ENCODE measurements at places on chromosomes 3 and 15.

- DNase-seq, result peak; percentile 28
Observed at GRCh38 chr15:31511707-31512310, 185.2 kb downstream of the KLF13 start.

DNA sequence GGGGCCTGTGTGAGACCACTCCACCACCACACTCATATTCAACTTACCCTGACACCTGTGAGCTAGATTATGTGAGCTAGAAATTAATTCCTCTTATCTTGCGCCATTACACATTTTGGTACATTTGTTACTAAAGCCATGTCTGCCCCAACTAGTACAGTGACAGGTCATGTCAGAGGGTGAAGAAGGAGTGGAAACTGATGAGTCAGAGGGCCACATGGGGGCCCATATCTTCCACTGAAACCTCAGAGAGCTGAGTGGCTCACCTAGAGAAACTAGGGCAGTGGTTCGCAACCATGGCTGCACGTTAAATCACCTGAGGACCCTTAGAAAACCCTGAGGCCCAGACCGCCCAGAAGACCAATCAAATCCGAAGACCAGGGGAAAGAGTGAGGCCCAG, 15.7 kb upstream of the MEF2A start:
- no peak for DNase-seq

GRCh38 chr15:66456211-66456610, 41.4 kb downstream of the SNAPC5 start:
- DNase-seq, result no peak

DNA sequence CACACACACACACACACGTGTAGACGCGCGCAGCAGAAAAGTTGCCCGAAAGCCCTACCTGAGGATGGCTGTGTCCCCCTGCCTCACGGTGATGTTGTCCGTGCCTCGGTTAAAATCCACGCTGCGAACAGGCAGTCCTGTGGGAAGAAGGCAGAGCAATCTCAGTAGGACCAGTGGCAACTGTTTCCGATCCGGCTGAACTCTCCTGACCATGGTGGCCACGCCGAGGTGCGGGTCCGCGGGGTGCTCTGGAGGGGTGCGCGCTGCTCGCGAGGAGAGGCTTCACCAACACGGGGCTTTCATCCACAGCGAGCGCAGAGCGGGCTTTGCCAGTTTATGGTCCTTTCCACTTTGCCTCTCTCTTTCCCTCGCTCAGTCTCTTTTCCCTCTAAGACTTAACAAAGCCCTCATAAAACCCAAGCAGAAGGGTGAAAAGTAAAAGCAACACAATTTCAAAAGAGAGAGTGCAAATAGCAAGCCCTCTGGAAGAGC, 422 bp downstream of the LSAMP start:
- DNase-seq, result no peak

DNA sequence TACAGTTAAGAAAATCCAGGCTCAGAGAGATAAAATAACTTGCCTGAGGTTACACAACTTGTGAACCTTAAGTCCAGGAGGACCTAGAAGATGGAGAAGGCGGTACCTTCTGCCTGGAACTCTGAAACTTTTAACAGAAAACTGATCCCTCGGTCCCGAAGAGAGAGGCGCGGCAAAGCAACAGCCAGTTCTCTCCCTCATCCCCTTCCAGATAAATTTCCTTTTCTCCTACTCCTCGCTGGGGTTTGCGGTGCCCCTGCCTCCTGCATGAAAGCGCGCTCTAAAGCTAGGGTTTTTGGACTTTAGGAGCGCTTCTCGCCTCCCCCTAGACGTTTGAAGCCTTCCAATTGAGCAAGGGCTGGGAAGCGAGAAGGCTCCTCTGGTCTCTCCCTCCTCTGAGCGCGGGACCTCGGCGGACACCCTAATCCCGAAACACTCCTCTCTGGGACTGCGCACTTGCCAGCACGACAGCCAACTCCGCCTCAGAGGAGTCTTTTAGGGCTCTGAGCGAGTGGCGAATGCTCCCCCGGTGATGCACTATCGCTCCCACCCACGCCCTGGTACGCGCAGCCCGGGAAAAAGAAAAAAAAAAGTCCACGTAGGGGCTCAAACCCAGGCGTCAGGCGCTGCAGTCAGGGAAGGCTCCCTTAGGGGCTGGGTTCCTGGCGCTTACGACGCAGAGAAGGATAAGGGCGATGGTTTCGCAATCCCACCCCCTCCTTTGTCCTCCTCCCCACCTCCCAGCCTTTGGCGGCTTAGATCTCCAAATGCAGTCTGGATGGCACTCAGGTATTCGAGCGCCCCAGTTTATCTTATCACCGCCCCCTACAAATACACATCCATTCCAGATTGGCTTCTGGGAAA, 7.9 kb upstream of the EOMES start:
- no peak for DNase-seq

DNA sequence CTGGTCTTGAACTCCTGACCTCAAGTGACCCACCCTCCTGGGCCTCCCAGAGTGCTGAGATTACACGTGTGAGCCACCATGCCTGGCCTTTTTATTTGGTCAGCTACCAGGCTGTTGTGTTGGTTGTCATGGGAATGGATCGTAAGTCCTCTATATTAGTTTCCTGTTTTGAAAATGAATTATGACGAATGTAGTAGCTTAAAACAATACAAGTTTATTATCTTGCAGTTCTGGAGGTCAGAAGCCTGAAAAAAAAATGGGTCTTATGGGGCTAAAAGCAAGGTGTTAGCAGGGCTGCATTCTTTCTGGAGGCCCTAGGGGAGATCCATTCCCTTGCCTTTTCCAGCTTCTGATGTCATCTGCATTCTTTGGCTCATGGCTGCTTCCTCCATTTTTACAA, 25.1 kb upstream of the HERC1 start:
- no peak for DNase-seq

- DNase-seq, result no peak
Observed at GRCh38 chr3:27686642-27687041, 35.5 kb downstream of the EOMES start.

DNA sequence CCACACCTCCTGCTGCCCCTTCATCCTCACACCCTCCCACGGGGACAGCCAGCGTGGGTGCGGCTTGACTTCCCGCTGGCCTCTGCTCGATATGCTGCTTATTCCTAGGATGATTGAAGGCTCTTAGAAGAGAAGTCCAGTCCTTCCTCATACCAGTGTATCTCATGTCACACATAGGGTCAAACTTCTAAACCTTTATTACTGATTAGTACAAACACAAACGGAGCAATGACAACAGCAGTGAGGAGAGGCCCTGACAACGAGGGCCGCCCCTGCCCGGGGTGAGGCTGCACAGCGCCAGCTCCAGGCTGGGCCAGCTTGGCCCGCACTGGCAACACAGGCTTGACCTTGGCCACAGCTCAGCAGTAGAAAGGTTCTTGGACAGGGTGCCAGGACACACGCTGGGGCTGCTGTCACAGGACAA, 3.7 kb downstream of the CIB1 start:
- DNase-seq, result no peak

DNA sequence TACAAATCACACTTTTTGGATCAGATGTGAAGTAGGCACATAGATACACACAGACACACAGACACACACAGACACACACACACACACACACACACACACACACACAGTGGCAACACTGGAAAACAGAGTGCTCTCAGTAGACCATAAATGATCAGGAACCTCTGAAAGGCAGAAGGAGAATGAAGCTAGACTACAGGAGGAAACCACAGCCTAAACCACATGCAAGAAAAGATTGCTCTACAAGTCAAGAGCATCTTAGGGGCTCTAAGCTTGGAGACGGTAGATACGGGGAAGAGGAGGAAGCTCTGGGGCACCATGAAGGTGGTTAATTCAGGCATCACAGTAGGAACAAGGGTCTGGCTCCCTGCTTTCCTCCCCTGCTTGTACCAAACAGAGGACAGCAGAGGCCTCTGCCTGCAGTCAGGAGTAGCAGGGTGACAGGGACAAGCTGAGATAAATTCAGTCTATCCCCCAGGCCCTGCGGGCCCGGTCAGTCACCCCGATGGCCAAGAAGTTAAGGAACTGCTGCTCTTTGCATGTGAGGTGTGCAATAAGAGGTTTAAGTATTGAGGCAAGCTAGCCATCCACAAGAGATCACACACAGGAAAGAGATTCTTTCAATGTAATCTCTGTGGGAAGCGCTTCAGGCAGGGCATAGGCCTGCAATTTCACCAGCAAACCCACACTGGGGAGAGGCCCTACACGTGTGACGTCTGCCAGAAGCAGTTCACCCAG, 23.5 kb upstream of the ARPIN start:
- DNase-seq, result no peak

- DNase-seq, result no peak
Observed at GRCh38 chr3:168714609-168715240, 619.0 kb upstream of the GOLIM4 start.

DNA sequence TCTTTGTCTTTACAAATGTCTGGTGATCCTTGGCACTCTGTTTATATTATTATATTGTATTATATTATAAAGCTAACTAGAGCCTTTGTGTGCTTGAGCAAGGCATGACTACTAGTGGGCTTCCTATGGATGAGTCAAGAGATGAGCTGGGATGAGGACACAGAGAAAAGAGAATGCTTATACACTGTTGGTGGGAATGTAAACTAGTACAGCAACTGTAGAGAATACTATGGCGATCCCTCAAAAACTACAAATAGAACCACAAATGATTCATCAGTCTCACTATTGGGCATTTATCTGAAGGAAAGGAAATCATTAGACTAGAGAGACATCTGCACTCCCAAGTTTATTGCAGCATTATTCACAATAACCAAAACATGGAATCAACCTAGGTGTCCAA, 40.8 kb upstream of the MED12L start:
- no peak for DNase-seq

DNA sequence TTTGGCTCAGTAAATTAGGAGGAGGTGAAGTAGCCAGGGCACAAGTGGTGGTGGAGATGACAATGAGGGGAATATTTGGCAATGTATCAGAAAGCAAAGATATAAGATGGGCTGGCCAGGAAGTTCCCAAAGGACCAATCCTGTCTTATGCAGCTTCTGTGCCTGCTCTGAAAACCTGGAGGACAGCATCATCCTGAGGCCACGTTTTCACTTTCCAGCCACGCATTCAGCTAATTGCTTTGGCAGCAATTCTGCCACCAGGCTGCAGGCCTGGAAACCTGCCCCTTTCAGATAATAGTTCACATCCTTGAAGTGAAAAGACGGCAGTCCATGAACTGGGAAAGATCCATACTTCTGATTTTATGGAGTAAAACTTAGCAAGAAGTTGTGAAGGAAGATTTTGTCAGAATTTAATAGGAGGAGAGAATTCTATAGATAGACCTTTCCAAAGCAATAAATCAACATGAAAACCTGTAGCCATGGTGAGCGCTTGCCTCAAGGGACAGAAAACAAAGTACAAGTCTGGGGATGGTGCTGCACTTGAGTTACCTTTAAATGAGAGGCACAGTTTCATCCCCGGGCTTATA, 682.5 kb downstream of the GRM7 start:
- DNase-seq, result no peak

GRCh38 chr15:25134546-25134945, 179.8 kb downstream of the SNRPN start:
- no peak for DNase-seq

DNA sequence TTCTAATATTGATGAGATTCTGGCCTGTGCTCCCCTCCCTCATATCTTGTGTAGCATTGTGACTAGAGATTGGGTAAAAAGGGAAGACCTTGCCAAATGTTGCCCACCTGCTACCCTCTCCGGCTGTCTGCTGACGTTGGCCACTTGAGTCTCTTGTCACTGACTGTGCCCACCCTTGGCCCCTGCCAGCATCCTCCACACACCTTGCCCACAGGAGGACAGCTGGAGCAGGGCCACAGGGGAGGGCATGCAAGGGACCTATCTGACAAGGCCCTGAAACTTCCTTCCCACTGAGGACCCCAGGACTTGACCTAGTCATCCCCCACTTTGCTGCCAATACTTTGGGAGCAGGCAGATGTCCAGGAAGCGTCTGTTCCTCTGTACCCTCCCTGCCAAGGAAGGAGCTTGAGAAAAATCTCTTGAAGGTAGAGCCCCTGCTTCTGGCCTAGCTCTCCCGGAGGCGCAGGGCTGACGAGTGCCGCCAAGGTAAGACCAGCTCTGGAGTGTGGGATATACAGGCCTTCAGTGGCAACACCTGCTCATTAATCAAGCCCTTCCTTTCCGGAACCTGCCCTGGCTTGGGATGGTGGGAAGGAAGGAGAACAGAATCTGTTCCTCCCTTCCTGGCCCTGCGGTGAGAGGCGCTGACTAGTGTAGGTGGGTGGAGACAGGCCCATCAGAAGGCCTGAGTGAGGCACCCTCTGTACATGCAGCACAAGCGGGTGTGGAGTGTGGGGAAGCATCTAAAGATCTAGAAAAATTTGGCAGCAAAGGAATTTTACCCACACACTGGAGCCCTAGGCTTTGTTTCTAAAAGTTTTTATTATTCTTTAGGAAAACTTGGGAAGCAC, 4.9 kb upstream of the PAK6 start:
- DNase-seq, result no peak

GRCh38 chr15:86316726-86317383, 237.2 kb downstream of the AGBL1 start:
- no peak for DNase-seq

GRCh38 chr3:43998836-43999727, 242.6 kb upstream of the TOPAZ1 start:
- no peak for DNase-seq

- DNase-seq, result no peak
Observed at GRCh38 chr3:80391573-80391972, 623.8 kb upstream of the ROBO1 start.

- no peak for DNase-seq
Observed at GRCh38 chr3:185405243-185405642, 42.3 kb downstream of the MAP3K13 start.

GRCh38 chr3:158748237-158748828, 16.1 kb upstream of the RARRES1 start:
- DNase-seq, result no peak

DNA sequence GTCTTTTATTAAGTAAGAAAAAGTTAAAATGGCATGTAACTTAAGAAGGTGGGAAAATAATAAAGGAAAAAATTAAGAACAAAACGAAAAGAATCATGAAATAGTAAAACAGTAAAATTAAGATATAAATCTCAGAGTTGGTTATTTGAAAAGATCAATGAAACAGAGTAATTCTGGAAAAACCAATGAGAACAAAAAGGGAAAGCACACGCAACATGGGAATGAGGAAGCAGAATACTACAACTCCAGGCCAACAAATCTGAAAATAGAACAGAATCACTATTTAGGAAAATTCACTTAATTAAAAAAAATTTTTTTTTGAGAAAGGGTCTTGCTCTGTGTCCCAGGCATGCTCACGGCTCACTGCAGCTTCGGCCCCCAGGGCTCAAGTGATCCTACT, 30.7 kb downstream of the WHAMM start:
- no peak for DNase-seq

DNA sequence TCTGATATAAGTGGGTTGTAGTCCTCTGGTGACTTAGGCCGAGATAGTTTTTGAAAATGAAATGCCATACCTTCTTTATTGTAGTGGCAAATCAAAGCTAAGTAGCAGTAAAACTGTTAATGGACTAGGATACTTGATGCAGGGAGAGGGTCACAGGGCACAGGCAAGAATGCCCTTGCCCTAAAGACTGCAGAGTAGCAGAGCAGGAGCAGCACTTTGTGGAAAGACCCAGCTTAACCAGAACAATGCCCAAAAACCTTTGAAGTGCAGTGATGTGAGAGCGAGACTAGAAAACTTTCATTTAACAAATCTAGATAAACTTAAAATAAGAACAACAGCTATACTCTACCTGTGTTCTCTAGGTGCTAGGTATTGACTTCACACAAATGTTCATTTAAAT, 121.9 kb downstream of the MBNL1 start:
- no peak for DNase-seq

GRCh38 chr15:70783610-70784022, 20.3 kb upstream of the UACA start:
- no peak for DNase-seq

- DNase-seq, result no peak
Observed at GRCh38 chr3:196772102-196772501, 32.4 kb downstream of the PAK2 start.

GRCh38 chr3:134328147-134328591, 46.1 kb downstream of the AMOTL2 start:
- DNase-seq, result no peak

Measured in stimulated activated CD4-positive, alpha-beta T cell treated with anti-CD3 and anti-CD28 coated beads, Interleukin-12 subunit alpha, Interleukin-12 subunit beta, amount 100 ng/mL, for 4 hours (primary cell).